Stomach (tissue), 19 donors: ENCODE measurements at places on chromosomes 12 and 14.

DNA sequence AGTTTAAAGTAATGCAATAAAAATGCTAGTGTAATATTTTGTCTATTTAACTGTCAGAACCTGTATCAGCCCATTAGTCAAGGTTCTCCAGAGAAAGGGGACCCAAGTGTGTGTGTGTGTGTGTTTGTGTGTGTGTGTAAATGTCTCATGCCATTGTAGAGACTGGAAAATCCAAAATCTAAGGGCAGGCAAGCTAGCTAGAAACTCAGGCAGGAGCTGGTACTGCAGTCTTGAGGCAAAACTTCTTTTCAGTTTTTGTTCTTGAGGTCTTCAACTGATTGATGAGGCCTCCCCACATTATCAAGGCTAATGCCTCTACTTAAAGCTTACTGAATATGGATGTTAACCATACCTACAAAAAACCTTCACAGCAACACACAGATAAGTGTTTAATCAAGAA is 126.7 kb downstream of the PRKD1 start:
- DNase-seq = no peak

DNA sequence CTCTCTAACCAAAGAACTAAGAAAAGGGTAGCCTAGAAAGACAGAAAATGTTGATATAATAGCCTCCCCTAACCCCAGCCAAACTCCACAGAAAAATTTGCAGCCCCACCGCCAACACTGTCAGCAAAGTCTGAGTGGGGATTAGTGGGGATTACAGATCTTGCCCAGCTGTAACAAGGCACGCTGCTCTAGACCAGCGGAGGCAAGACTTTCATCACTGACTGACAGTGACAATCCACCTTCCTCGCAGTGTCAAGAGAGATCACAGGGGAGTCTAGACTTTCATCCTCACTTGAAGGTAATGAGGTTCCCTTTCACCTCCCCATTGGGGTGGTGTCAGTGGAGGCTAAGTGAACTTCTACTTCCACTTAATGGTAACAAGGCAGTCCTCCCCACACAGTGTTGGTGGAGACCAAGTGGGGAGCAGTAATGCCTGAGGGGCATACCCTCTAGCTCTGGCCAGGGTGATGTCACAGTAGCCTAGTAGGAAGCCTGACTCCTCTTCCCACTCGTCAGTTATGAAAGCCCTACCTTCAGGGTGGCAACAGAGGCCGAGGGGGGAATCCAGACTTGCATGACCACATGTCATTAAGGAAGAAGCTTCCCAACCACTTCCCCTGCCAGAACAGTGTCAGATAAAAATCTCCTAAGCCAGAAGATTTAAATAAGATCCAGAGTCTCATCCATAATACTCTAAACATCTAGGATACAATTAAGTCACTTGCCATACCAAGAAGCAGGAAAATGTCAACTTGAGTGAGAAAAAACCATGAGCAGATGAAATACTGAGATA is 91.7 kb upstream of the RASSF8 start:
- peak; percentile 13 for DNase-seq

GRCh38 chr12:107780298-107780697 is 5.8 kb downstream of the ASCL4 start:
- DNase-seq = no peak

DNA sequence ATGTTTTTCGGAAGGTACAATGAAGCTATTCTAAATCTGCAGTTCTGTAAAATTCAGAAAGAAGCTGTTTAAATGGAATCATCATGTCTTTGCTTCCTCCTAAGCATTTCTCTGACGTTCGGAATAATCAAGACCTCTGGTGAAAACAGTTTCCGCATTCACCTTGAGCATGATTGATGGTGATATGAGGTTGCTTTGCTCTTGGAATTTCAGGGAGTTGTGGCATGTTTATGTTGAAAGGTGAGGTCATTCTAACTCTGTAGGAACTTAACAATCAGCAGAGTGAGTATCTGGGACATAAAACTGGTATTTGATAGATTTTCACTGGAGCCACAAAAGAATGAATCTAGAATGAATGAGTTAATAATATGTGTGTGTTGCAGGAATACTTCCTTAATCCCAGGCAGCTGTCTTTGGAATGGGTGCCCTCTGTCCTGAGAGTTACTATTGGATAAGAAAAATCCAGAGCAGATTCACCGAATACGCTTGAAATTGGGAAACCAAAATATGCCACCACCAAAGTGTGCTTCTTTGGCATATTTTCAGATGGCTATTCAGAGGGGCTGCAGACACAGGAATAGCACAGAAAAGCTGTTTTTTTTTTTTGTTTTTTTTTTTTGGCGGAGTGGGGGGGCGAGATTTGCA is 599.1 kb downstream of the CCER1 start:
- peak; percentile 55 for DNase-seq

DNA sequence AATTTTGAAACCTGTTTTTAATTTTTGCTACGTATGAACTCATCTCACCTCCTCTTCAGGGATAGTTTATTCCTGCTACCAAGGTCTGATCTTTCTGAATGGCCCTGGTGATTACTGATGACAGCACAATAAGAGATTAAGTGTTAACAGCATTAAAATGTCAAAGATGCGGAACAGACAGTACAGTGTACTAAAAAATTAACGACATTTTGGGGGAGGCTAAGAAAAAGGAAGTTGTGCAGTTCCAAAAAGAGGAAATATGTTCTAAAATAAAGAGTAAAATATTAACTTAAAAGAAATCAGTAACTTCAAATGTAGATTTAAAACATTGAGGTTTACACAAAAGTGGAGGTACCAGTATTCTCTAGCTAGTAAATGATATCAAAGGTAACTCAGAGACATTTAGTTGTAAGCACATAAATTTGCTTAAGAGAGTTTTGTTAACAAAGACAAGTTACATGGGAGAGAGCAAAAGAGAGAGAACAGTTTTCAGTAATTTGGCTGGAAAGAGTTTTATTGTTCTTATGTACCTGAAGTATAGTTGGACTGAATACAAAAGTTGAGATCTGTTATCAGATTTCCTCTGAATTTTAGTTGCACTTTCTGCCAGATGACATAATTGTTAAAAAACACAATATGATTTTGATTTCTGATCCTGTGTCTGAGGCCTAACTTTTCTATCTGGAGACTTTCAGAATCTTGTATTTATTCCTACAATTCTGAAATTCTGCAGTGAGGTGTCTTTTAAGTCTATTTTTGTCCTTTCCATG is 4.2 kb upstream of the CLECL1 start:
- no peak for DNase-seq
